ENCODE measurements at places on chromosomes 4 and X.

GRCh38 chr4:86775061-86775460, 74.1 kb downstream of the SLC10A6 start:
- no peak for DNase-seq

DNA sequence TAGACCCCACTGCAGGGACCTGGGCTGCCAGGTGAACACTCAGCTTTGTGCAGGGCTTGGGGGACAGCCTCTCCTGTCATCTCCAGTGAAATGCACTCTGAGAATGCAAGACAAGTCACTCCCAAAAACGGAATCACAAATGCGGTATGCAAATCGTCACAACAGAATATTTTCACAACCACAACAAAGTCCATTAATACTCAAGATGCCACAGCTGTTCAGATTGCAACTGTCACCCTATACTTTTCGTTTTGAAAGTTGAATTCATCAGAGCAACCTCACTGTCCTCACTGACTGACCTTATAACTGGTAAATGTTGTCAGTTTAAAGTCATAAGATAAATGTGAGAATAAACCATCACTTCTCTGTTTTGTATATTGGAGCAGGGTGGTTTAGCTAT, 16.6 kb downstream of the JAKMIP1 start:
- no peak for DNase-seq

GRCh38 chr4:25313201-25313895, 774 bp downstream of the ZCCHC4 start:
- DNase-seq: no peak

DNA sequence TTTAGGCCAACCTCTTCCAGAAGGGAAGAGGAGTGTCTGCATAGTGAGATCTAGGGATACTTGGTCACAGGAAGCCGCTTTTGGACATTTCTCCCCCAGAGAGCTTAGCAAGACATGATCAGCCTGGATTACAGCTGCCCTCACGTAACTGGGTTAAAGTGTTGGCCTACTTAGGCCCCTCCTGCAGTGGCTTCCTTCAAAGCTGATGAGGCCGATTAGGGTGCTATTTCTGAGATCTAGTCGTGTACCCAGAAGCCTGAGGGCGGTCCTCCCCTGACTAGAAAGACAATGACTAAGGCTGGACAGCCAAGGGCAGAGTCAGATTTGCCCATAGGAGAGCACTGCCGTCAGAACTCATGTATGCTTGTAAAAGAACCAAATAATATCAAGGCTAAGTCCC, 135.0 kb downstream of the AMMECR1 start:
- DNase-seq: no peak

GRCh38 chrX:22629105-22629725, 356.5 kb downstream of the CBLL2 start:
- DNase-seq: no peak

DNA sequence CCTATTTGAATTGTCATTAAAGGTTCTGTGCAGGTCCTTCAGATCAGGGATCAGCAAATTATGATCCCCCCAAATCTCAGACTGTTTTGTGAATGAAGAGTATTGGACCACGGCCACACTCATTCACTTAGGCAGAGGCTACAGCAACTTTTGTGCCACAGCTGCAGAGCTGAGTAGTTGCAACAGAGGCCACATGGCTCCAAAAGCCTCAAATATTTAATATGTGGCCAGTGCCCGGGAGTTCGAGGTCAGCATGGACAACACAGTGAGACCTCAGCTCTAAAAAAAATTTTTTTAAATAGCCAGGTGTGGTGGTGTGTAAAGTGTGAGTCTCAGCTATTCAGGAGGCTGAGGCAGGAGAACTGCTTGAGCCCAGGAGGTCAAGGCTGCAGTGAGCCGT, 100.7 kb downstream of the NSUN7 start:
- DNase-seq: no peak

DNA sequence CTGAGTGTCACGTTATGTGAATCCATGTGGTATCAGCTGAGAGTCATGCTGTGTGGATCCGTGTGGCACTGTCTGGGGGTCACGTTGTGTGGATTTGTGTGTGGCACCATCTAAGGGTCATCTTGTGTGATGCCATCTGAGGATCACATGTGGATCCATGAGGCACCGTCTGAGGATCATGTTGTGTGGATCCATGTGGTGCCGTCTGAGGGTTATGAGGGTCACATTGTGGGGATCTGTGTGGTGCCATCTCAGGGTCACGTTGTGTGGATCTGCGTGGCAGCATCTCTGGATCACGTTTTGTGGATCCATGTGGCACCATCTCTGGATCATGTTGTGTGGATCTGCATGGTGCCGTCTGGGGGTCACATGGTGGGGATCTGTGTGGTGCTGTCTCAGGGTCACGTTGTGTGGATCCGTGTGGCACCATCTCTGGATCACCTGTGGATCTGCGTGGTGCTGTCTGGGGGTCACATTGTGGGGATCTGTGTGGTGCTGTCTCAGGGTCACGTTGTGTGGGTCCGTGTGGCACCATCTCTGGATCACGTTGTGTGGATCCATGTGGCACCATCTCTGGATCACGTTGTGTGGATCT, 6.9 kb downstream of the PDE6B start:
- no peak for DNase-seq
